ENCODE measurements at places on chromosomes 6 and 20. TPM values are rescaled to one million over a fixed set of nuclear protein-coding genes. Genes with fewer than 3 reads are reported as not detected.

Gene ENPP1
- 0.34 TPM for polyA plus RNA-seq

Gene BPIFA1
- polyA plus RNA-seq, result not detected

Gene PPP2R5D
- 17.5 TPM for polyA plus RNA-seq

Gene MUCL3
- polyA plus RNA-seq, result not detected

Gene SLC2A10
- polyA plus RNA-seq, result not detected

Gene PEX6
- 12.7 TPM for polyA plus RNA-seq

Gene HLA-DOA
- 363 TPM for polyA plus RNA-seq

Gene TFAP2C
- polyA plus RNA-seq, result not detected

Gene ULBP3
- 1.1 TPM for polyA plus RNA-seq

Gene OPRL1
- 3.7 TPM for polyA plus RNA-seq

Gene LPIN3
- polyA plus RNA-seq, result not detected

Gene IRF4
- 22.9 TPM for polyA plus RNA-seq

Gene FAM110A
- polyA plus RNA-seq, result 19.3 TPM

Gene C20orf144
- polyA plus RNA-seq, result not detected

Gene BTN1A1
- 3.7 TPM for polyA plus RNA-seq

Gene C20orf202
- not detected for polyA plus RNA-seq

Gene CFAP61
- not detected for polyA plus RNA-seq

Gene ABHD12
- 20.3 TPM for polyA plus RNA-seq

Gene TAGAP
- 157 TPM for polyA plus RNA-seq

Gene FNDC1
- not detected for polyA plus RNA-seq

Gene PROKR2
- polyA plus RNA-seq, result not detected

Gene RBM12
- polyA plus RNA-seq, result 36.9 TPM

Gene TCF19
- polyA plus RNA-seq, result 14.9 TPM

Gene GINM1
- 46.7 TPM for polyA plus RNA-seq

Gene RMND1
- polyA plus RNA-seq, result 13.7 TPM

Gene SNAI1
- 0.63 TPM for polyA plus RNA-seq

Gene SPATA25
- not detected for polyA plus RNA-seq

Gene TINAG
- polyA plus RNA-seq, result not detected

Gene SYTL3
- polyA plus RNA-seq, result 1.8 TPM

Gene GRIK2
- polyA plus RNA-seq, result not detected

Gene RTN4IP1
- 14.2 TPM for polyA plus RNA-seq

Gene PHACTR3
- polyA plus RNA-seq, result not detected

Gene MAFB
- polyA plus RNA-seq, result not detected

Gene LEMD2
- polyA plus RNA-seq, result 37.7 TPM

Gene PNLDC1
- polyA plus RNA-seq, result 0.89 TPM

Gene BCLAF1
- polyA plus RNA-seq, result 137 TPM

Gene ADTRP
- 2.2 TPM for polyA plus RNA-seq

Gene NDUFAF4
- polyA plus RNA-seq, result 134 TPM

Gene PRICKLE4
- polyA plus RNA-seq, result not detected

Gene DEF6
- polyA plus RNA-seq, result 122 TPM

Gene HIVEP1
- 14.7 TPM for polyA plus RNA-seq

Gene TAAR2
- not detected for polyA plus RNA-seq

Gene TRAPPC3L
- not detected for polyA plus RNA-seq

Gene HSPA12B
- polyA plus RNA-seq, result not detected

Gene SMOC2
- not detected for polyA plus RNA-seq

Gene ABHD16B
- 0.19 TPM for polyA plus RNA-seq

Gene ZC3H12D
- polyA plus RNA-seq, result 8.2 TPM

Measured in IgD-negative memory B cell (primary cell).